ENCODE measurements at places on chromosomes 2 and 18. TPM values are rescaled to one million over a fixed set of nuclear protein-coding genes. Genes with fewer than 3 reads are reported as not detected.

DNA sequence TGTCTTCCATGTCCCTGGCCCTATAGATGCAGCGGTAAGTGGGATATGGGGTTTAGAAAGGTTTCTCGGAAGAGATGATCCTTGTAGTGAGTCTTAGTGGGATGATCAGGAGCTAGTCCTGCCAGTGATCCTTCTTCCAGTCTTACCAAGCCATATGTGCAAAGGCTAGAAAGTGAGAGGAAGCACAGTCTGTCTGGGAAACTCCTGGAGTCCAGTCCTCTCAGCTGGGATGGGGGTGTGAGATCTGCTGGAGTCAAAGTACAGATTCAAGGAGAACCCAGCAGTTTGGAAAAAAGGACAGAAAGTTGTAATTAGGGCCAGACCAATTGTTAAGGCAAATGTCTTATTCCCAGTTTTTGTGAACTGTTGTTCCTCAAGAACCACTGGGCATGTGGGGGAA lies 83.3 kb downstream of the LIMS1 start:
- DNase-seq, result no peak

- DNase-seq, result no peak
Measured at GRCh38 chr2:225452677-225453076, 53.2 kb downstream of the NYAP2 start.

The RIT2 gene
- not detected for total RNA-seq

DNA sequence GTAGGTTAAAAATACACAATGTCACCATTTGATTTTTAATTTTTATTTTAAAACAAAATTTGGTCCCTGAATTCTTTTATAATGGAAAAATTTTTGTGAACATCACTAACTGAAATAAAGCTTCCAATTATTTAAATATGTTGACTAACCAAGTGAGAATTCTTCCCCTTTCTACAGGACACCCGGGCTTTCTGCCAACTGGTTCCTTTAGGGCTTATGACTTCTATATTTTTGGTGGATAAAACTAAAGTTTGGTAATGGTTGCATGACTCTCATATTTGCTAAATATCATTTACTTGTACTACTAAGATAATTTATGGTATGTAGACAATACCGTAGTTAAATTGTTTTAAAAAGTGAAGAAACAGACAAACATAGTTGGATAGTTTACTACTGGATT lies 291.0 kb upstream of the DOK6 start:
- DNase-seq, result no peak

GRCh38 chr2:37797081-37797480 lies 125.6 kb upstream of the CDC42EP3 start:
- no peak for DNase-seq

The PLEK gene
- 1.5 TPM for total RNA-seq

DNA sequence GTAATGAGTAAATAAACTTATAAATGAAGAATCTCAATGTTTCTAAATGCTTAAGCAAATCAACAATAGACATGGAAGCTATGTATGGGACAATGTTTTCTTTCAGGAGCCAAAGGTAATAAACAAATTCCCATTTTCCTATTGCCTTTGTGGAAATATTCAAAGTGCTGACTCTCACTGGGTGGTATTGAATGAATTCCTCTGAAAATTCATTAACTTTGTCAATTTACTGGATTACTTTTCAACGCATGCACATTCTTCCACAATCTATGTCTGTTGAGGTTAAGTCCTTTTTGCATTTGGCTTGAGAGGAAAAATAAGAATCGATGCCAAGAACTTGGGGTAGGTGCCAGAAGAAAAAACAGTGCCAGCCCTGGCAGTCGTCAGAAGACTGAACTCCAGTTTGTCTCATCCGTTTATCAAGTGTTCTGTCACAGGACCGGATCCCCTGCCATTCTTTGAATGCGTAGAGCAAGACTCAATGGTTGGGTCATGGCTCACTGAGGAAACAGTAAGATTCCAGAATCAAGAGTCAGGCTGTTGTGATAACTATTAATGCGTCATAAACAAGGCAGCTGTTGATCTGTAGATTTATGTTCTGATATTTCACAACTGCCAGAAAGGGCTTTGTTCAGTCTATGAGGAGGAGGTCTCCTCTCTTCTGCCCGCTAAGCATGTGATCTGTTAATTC lies 133.3 kb downstream of the GFPT1 start:
- peak; percentile 89 for DNase-seq

DNA sequence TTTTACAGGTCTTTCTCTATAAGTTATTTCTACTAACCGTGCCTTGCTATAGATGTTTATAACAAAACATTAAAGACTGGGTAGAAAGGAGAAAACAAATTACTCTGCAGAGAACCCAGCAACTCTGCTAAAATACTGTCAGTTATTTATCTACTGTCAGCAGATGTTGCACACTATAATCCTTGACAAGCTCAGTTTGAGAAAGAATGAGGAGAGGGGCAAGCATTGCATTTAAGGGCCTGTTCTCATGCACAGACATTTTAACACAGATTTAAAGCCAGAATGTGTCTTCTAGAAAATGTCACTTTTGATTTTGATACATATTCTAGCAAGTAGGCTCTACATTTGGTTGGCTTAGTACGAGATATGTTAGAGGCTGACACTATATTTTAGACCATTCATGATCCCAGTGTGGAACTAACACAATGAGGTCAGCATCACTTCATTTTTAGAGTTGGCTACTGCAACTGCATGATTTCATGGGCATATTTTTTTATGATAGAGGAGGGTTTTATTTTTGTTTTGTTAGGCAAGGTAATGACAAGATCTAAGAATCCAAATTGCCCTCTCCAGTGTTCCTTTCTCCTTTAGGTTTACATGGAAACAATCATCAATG lies 516.4 kb downstream of the ZEB2 start:
- no peak for DNase-seq

- DNase-seq, result no peak
Measured at GRCh38 chr2:140988597-140988996, 1142.2 kb downstream of the LRP1B start.

All from ascending aorta (tissue), 2 donors.